Activated CD8-positive, alpha-beta memory T cell treated with anti-CD3 and anti-CD28 coated beads for 1 hour (primary cell): ENCODE measurements at places on chromosomes 6 and 20.

GRCh38 chr6:170286246-170286933, 4.5 kb downstream of the DLL1 start:
- no peak for DNase-seq

DNA sequence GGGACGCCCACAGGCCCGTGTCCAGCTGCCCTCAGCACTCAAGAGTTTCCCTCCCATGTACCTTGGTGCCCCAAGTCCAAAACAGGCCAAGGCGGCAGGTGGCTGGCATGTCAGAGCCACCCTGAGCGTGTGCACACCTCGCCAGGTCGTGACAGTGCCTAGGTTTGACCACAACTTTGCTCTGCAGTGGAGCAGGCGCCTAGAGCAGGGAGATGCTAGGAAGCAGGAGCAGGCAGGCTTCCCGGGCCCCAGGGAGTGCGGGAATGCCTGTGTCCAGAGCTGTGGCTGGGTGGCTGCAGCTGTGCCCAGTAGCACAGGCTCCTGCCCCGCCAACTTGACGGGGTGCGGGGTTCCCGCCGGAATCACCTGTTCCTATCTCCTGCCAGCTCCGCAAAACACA, 380.8 kb upstream of the IMPG1 start:
- DNase-seq, result no peak

- DNase-seq, result no peak
Observed at GRCh38 chr6:67011441-67011840, 1304.4 kb upstream of the EYS start.

DNA sequence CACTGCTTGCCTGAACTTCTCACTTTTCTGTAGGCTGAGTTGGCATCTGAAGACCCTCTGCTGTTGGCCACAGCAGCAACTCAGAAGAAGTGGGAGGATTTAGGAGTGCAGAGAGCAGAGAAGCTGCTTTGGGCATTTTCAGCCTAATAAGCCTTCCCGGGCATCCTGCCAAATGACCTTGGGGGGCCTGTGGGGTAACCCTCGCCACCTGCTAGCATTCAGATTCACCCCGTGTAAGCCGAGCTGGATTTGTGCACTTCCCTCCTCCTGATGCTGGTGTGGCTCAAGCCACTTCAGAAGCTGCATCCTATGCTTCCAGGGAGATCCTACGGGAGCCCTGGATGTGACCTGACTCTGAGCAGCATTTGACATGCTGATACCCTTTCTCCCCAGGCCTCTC, 114.8 kb downstream of the LRFN2 start:
- no peak for DNase-seq

- no peak for DNase-seq
Observed at GRCh38 chr20:48015943-48016723, 230.9 kb upstream of the SULF2 start.

DNA sequence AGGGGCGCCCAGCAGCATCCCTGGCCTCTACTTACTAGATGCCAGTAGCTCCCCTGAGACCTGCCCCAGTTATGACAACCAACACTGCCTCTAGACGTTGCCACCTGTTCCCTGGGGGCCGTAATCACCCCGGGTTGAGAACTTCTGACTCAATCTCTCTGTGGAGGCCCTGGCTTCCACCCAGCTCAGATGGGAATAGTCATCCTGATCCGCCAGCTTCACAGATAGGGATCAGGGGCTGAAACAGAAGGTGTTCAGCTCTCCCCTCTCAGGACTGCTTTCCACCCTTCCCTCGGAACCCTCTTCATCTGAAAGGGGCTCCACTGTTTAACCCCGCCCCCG, 3.3 kb downstream of the CAPN11 start:
- DNase-seq, result no peak

DNA sequence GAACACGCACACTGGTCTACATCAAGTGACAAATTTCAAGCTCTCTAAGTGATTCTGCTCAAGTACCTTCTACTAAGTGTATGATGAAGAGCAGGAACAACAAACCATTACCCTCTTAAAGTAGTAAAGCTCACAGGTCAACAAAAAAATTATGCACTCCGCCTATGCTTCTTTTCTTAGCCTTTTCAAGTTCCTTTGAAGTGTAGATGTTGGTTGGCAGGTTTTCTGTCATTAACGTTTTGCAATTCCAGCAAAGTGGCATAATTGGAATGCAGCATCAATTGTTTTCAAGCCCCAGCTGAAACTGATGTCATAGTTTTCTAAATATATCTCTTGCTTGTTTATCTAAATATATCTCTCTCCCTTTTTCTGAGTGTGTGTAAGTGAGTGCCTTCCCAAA, 396.9 kb upstream of the EYS start:
- no peak for DNase-seq

GRCh38 chr6:161141173-161141572, 132.7 kb downstream of the AGPAT4 start:
- no peak for DNase-seq

DNA sequence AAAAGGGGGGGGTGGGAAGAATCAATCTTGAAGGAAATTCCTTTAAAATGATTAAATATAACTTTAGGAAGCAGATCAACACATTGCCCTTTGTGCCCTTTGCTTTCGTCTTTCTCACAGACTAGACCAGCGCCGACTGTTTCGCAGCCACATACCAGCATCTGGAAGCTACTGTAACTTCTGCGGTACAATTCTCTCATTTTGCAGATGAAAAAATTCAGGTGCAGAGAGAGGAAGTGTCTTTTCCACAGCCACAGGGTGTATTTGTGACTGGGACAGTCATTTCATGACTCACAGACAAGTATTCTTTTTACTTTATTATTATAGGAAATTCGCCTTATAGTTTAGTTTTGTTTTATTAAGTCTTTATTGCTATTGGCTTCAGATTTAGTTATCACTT, 84.2 kb downstream of the UST start:
- peak; percentile 4 for DNase-seq

DNA sequence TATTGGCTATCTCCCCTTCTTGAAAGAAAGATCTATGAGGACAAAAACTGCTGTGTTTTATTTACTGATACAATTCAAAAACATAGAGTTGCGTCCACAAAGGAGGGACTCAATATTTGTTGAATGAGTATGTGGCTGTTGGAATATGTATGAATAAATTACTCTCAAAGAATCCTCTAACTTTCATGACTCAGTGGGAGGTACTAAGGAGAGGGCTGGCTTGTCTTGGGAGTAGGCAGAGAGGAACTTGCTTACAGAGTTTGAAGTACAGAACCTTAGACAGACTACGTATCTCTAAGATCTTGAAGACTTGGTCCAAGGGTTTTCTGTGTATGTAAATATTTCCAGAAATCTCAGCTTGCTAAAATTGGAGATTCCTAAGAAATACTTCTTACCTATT, 504.0 kb upstream of the PTCHD4 start:
- DNase-seq, result no peak

DNA sequence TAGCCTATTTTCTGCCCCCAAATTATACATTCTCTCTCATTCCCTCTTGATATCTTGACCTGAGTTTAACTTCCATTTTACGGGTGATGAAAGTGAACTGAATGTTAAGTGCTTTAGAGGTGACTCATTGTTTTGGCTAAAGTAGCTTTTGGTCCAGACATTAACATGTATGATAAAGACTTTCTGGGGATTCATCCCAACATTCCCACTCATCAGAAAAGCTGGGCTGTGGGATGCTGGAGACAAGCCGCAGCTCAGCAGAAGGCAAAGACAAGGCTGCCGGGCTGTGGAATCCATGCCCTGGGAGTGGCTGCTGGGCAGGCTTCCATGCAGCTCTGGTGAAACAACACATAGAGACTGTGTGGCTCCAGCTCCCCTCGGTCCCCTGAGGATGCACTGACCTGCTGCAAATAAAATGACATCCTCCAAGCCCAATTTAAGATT, 89.9 kb upstream of the SYNDIG1 start:
- DNase-seq, result no peak

- DNase-seq, result no peak
Observed at GRCh38 chr6:75932067-75932466, 140.4 kb downstream of the IMPG1 start.

GRCh38 chr6:15524861-15525401, 137.9 kb downstream of the DTNBP1 start:
- DNase-seq, result no peak

DNA sequence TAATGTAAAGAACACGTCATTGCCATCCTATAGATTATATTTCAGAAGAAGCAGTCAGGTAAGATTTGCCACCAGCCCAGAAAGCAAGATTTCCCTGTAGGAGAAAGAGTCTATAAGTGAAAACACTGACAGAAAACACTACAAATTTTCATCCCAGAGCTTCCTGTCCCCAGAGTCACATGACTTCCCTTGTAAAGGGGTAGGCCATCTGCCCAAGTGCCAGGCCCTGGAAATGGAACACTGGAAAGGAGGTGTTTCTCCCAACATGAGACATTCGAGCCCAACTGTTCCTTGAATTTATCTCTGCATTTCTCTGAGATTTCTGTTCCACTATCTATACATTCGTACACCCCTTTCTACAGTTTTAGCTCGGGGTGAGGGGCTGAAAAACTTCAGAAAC, 46.9 kb downstream of the RAMACL start:
- DNase-seq, result no peak

DNA sequence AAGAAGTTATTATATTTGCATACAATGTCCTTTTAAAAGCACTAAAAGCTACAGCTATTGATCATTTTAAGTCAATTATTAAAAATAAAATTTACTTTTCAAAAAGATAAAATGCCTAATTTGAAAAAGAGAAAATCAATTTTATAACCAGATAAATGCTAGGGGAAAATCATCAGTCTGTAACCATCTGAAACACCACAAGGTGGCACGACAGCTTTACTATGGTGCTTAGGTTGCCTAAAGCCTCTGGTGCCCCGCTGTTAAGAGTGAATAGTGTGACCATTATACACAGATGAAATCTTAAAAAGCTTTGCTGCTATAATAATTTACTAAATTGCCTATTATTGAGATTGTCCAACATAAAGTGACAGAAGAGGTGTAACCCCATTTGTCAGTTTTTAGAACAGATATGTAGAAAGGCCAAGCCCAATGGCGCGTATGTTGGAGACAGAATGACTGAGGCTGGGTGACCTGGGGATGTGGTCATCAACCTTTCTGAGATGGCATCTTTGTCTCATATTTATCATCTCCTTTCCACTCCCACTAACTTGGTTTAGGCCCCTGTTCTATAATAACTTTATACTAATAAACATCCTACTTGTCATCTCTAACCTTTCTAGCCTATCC, 100.8 kb downstream of the MOXD1 start:
- DNase-seq, result no peak

- DNase-seq, result no peak
Observed at GRCh38 chr6:136669299-136669699, 119.1 kb upstream of the MAP7 start.

DNA sequence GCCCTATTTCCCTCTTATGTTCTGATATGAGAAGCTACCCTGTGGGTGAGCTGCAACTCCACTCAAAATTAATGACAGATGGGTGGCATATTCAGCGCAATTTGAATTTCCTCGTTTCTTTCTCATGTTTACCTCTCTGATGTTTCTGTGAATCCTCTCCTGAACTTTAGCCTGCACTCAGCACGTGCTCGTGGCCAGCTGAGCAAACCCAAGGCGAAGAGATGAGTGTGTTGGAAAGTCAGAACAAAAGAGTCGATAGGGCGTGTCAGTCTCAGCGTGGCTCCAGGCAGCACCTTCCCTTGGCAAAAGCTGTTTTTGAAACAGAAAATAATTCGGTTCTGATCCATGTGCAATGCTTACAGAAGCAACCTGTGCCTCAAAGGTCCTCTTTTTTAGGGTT, 226.1 kb upstream of the GMDS start:
- DNase-seq, result no peak

- no peak for DNase-seq
Observed at GRCh38 chr20:23167431-23167830, 81.3 kb upstream of the CD93 start.

GRCh38 chr6:2854396-2854982, 12.8 kb upstream of the SERPINB1 start:
- DNase-seq, result no peak

DNA sequence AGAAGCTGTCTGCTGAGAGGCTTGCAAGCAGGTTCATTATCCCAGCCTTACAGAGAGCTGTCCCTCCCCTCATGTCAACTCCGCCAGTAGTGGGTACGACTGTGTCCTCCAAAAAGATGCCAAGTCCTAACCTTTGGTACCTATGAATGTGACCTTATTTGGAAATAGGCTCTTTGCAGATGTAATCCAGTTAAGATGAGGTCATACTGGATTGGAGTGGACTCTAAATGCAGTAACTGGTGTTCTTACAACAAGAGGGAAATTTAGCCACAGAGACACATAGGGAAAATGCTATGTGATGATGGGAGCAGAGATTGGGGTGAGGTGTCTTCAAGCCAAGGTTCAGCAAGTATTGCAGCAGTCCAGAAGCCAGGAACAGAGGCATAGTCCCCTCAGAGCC, 90.8 kb upstream of the FOXP4 start:
- no peak for DNase-seq

- DNase-seq, result no peak
Observed at GRCh38 chr6:41642090-41642959, 4.1 kb downstream of the MDFI start.

GRCh38 chr6:45681860-45682511, 304.3 kb upstream of the SUPT3H start:
- no peak for DNase-seq
